ENCODE measurements at places on chromosomes 5 and 9.
A peak's percentile ranks its signal among the peaks of the same experiment; 100 is the strongest.

DNA sequence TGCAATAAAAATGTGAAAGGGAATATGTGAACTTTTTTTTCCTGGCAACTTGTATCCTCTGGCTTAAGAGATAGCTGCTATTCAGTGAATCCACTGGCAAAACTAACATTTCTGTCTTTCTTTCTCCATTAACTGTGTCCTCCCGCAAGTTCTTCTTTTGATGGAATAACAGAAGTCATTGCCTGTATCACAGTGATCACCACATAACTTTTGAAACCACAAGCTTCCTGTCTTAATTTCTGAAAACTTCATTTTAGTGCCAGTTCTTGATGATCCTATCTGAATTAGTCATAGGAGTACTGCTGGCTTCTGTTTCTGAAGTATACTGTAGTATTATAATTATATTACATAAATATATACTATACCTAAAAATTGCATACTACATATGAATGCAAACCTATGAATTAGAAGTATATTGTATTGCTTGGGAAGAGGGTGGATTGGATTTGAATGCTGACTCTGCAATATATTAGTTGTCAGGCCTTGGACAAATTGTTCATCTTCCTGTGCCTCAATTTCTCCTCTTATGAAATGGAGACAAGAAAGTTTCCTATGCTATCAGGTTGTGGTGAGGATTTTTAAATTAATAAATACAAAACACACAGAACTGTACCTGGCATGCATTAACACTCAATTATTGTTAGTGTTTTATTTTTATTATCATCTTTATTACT, 441.6 kb downstream of the CETN3 start:
- DNase-seq = peak; percentile 59

- peak; percentile 40 for DNase-seq
Observed at GRCh38 chr9:121902461-121903135, 190.5 kb downstream of the TTLL11 start.

DNA sequence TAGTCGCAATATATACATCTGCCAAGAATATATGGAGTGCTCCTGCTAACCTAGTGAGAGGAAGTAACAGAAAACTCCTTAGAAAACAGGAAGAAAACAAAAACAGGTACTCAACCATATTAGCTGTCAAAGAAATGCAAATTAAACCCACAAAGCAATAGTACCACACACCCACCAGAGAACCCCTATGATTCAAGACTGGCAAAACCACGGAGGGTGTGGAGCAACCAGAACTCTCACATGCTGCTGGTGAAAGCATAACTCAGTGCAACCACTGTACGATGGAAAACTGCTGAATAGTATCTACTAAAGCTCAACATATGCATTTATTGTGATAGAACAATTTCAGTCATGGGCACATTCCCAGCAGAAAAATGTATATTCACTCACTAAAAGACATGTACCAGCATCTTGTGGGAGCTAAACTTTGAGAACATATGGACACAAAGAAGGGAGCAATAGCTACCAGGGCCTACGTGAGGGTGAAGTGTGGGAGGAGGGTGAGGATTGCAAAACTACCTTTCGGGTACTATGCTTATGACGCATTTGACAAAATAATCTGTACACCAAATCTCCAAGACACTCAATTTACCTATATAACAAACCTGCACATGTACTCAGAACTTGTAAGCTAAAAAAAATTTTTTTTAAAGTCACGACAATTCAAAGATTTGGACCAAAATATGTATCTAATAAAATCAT, 34.0 kb downstream of the PTPN3 start:
- DNase-seq = no peak

GRCh38 chr9:6133346-6134063, 82.1 kb upstream of the IL33 start:
- no peak for DNase-seq

GRCh38 chr5:29853711-29854220, 1339.7 kb upstream of the CDH6 start:
- no peak for DNase-seq

- peak; percentile 97 for DNase-seq
Observed at GRCh38 chr5:170278611-170279458, 18.7 kb downstream of the LCP2 start.

- no peak for DNase-seq
Observed at GRCh38 chr9:5510989-5511388, 658 bp downstream of the PDCD1LG2 start.

DNA sequence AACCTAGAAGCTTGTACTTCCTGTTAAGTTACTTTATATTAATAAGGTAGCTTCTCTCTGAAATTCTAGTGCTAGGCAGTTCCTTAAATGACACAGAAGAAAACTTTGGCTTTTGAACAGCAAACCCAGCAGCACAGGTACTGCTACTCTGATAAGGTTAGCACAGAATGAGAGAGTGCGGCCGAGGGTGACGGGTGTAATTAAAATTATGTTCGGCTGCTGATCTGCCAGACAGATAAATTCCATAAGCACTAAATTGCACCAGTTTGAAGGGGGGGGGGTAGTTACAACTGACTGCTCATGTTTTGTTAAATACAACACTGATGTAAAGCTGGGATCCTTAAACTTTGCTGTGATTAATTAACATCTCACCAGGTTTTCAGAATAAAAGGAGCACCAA, 475.1 kb downstream of the SPOCK1 start:
- DNase-seq = no peak

GRCh38 chr5:115810761-115811160, 5.7 kb downstream of the CDO1 start:
- no peak for DNase-seq

- DNase-seq = peak; percentile 65
Observed at GRCh38 chr9:116646661-116647514, 40.2 kb upstream of the TRIM32 start.

GRCh38 chr5:146816775-146817387, 61.7 kb downstream of the PPP2R2B start:
- DNase-seq = no peak

DNA sequence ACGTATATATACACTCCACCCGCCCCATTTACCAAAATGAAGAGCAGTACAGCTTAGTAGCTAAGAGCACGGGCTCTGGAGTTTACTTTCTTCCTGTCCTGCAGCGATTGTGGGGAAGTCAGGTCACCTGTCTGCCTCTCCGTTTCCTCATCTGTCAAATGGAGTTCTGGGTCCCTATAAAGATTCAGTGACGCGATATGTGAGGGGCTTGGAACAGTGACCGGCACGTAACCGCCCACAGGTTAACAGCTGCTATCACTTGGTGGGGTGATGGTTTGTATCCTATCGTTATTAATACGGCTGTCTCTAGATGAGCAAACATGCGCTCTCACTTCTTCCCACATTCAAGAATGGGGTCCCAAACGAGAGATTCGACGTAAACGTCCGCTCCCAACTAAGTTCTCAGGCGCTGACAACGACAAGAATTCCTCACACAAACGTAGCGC, 426 bp downstream of the FAM114A2 start:
- peak; percentile 84 for DNase-seq

DNA sequence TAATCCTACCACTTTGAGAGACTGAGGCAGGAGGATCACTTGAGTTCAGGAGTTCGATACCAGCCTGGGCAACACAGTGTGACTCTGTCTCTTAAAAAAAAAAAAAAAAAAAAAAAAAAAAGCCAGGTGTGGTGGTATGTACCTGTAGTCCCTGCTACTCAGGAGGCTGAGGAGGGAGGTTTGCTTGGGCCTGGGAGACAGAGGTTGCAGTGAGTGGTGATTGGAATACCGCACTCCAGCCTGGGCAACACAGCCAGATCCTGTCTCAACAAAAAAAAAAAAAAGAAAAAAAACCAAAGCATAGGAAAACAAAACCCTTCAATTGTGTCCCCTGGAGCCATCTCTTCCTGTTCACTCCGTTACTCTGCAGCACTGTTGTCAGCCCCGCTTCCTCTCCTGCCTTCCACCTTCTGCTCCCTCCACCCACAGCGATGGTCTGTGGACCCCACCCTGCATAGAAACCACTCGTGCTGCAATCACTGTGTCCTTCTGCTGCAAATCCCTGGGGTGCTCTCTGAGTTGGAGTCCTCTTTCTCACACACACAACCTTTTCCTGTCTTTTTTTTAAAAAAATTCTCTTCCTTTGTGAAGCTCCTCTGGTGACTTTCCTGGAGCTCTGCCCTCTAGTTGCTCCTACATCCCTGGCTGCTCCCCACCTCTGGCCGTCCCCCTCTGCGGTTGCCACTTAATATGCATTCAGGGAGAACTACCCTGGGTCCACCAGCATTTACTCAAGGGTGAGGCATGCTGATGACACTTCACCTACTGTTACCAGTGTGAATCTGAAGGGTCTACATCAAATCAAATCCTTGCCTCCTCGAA, 22.2 kb downstream of the CCT5 start:
- DNase-seq = no peak

DNA sequence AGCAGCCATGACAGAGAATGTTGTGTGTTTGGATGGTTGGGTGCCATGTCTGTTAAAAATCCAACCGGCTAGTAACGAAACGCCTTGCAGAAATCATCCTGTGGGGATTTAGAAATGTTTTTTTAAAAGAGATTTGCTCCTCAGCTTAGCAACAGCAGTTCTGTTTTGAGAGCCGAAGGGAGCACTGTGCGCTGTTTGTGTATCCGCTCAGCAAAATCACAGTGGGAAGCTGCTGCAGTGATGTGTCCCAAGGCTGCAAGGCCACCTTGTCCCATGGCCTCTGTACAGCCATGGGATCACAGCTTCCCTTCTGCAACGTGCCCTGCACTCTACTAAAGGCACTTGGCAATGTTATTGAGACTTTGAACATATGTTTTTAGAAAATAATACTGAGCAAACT, 40.9 kb downstream of the TRIO start:
- no peak for DNase-seq

DNA sequence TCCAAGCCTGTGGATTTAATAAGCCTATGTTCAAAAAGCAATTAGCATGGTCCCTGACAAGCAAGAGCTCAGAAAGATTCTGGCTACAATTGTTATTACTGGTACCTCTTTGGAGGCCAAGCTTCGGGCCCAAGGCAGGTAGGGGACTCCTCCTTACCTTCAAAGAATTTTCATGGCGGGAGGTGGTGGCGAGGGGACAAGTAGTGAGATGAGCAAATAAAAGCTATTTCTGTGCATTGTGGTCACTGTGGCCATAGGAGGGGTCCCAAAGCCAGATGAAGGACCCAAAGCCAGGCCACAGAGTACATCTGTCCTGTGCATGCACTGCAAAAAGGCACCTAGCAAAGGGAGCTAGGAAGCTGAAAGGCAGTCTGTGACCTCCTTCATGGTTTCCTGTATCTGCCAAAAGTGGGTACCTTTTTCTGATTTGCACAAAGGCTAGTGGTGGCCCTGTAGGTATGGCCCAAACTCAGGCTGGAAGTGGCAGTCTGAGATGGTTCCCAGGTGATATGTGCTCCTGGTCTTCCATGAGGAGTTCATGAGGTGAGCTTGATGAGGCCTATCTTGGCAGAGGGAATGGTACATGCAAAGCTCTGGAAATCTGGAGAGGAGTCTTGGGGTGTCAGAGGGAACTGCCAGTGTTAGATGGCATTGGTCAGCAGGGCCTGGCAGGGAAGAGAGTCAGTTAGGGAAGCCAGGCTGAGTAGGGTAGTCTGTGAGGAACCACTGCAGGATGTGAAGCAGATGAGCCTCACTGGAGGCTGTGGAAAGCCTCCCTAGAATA, 3.3 kb upstream of the CXXC5 start:
- no peak for DNase-seq

- DNase-seq = no peak
Observed at GRCh38 chr5:158857976-158858375, 241.7 kb downstream of the EBF1 start.

- no peak for DNase-seq
Observed at GRCh38 chr9:98603821-98604383, 104.8 kb downstream of the GABBR2 start.

- DNase-seq = no peak
Observed at GRCh38 chr9:119974026-119974425, 604.8 kb upstream of the BRINP1 start.

- DNase-seq = no peak
Observed at GRCh38 chr5:8857051-8857450, 688.8 kb downstream of the SEMA5A start.

DNA sequence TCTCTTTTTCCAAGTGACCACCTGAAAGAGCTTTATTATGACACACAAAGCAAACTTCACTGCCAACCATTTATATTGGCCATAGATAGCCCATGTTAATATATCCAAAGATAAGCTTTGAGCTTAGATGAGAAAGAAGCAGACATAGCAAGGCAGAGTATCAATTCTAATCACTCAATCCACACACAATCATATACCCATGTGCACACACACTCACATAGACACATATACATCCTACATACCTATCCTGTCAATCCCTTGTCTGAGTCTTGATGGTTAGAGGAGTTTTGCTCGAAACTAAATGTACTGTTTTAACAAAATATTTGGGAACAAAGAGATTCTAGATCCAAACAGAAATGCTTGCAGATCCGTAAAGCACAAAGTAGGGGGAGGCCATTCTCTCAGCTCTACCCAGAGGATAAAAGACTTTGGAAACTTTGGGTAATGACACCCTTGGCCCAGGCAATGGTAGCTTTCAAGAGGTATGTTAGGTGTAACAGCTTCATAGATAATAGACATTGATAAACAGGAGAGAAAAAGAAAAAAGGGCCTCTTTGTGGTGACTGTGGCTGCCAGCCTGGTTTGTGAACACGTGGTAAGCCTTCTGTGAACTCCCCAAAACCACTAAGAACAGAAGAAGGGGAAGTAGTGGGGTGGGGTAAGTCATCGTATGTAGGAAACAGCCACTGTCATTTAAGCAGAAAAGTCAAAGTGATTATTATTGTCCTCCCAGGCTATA, 121.6 kb downstream of the TLR4 start:
- peak; percentile 86 for DNase-seq

DNA sequence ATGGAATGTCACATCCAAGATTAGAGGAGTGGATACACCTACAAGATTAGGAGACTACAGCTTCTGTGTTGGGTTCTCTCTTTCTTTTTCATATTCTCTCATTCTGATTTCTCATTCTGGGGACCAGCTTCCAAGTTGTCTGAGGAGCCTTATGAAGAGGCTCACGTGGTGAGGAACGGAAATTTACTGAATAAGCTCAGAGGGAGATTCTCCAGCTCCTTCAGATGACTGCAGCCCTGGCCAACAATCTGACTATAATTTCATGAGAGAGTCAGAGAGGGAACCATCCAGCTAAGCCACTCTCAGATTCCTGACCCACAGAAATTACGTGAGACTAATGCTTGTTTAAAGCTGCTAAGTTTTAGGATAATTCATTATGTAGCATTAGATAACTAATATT, 27.1 kb upstream of the TENT2 start:
- no peak for DNase-seq

DNA sequence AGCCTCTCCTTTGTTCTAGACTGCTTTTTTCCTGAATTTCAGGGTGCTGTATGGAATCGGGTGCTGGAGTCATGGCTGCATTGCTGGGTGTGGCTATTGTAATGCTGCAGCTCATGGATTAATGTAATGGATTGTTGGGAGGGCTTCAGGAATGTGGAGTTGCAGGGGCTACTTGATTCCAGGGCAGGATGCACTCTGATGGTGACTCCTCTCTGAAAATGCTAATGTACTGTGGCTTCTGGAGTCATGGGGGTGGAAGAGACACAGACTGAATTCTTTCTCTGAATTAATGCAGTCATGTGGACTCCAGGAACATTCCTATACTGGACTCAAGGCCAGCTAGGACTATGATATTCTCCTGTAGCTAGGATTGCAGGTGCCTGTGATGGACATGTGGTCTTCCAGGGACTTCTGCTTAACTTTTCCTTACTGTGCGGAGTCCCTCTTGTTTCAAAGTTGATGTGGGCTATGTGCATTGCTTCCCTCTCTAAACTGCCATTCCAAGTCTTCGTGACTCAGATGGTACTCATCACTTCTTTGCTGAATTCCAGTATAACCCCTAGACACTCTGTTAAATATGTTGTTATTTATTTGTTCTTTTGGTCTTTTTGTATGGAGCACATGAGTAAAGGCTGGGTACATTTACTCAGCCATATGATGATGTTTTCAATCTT, 396.2 kb downstream of the KCTD16 start:
- no peak for DNase-seq

Measured in OCI-M1 (cell line).